ENCODE measurements at places on chromosomes 3 and 15.

DNA sequence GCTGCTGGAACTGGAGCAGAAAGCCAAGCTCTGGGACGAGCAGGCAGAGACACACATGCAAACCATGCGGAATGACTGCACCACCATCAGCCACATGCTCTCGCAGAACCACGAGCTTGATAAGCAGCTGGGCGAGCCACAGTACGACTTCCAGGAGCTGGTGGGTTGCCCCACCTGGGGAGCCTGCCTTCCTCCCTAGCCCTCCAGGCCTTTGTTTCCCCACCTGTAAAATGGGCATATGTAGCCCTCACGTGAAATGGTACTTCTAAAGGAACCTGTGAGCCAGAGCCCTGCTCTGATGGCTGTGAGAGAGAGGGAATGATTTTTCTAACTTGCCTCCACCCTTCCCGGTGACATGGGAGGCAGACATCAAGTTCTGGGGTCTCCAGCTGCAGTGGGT lies 44.6 kb upstream of the GOLGA6B start:
- no peak for DNase-seq

GRCh38 chr15:45184562-45185041 lies 3.2 kb downstream of the SHF start:
- no peak for DNase-seq

DNA sequence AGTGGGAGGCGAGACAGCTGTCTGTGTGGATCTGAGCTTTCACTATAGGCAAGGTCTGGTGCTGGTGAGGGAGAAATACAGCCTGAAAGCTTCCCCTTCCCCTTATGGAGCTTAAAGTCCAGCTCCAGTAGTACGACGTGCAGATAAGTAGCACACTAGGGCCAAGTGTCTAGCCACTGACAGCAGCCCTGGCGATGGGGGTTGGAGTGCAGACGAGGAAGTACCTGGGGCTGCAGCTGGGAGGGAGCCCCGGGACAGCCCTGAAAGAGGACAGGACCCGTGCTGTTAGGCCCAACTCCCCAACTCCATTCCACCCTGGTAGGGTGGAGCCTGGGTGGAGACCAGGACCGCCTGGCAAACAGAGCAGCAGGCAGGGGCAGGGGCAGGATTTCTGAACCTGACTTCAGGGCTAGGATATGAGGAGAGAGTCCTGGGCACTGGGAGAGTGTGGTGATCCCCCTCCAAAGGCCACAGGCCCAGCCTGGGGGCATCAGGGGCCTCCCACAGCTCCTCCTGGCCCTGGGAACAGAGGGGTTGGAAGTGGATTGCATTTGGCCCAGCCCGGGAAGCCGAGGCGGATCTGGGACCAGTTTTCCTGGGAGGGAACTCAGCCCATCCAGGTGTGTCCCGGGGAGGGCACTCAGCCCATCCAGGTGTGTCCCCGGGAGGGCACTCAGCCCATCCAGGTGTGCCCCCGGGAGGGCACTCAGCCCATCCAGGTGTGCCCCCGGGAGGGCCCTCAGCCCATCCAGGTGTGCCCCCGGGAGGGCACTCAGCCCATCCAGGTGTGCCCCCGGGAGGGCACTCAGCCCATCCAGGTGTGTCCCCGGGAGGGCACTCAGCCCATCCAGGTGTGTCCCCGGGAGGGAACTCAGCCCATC lies 42.8 kb downstream of the BDH1 start:
- DNase-seq = no peak

DNA sequence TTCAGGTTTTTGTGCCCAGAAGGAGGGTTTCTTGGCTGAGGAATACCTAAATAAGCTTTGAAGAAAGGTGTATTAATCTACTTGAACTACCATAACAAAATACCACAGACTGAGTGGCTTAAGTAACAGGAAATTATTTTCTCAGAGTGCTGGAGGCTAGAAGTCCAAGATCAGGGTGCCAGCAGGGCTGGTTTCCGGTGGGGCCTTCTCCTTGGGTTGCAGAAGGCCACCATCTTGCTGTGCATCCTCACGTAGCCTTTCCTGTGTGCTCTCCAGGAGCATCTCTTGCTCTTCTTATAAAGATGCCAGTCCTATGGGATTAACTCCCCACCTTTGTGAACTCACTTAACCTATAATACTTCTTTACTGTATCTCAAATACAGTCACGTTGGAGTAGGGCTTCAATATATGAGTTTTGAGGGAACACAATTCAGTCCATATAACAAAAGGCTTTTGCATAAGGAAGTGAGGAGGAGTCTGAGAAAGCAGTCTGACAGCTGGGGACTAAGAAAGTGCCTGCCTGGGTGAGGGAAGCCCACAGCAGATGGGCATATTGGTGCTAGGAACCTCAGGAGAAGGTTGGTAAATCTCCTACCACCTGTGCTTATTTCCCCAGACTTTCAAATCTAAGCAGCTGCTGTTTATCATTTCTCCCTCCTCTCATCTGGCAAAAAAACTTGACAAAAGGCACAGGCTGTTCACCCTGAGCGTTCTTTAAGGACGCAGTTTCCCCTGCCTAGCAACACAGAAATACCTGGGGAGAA lies 89.6 kb upstream of the CBLB start:
- DNase-seq = no peak

GRCh38 chr15:47437491-47437890 lies 279.8 kb upstream of the SEMA6D start:
- DNase-seq = no peak

DNA sequence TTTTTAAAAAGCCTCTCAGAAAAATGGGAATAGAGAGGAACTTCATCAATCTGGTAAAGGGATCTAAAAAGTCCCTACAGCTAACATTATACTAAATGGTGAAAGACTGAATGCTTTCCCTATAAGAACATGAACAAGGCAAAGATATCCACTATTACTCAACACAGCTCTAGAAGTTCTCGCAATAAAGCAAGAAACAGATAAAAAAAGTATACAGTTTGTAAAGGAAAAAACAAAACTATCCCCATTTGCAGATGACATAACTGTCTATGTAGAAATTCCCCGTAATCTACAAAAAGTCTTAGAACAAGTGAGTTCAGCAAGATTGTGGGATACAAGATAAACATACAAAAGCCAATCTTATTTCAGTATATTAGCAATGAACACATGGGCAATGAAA lies 15.4 kb downstream of the EDC3 start:
- no peak for DNase-seq

- no peak for DNase-seq
These were observed 60.6 kb downstream of the TCF12 start for GRCh38 chr15:56978898-56979662.
